ENCODE measurements at places on chromosomes 2 and 18.

DNA sequence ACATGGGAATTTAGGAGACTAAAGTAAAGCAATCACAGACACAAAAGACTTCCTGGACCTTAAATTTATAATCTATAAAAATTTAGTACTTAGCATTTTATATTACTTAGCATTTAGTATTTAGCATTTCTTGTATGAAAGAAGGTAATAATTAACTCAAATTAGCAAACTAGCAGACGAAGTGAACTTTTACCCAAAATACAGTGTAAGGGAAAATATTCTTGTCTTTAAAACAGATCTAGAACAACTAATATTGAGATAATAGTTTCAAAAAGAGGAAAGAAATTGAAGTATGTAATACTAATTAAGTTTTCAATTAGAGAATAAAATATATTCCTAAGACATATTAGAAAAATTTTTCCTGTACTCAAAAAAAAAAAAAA, 134.5 kb upstream of the ZNF804A start:
- DNase-seq: no peak

GRCh38 chr18:35494251-35495220, 3.2 kb downstream of the INO80C start:
- no peak for DNase-seq

- DNase-seq: peak; percentile 46
These were observed 137.1 kb upstream of the CCDC68 start for GRCh38 chr18:55096263-55096951.

- no peak for DNase-seq
These were observed 141.7 kb downstream of the PDE11A start for GRCh38 chr2:177930916-177931315.

- no peak for DNase-seq
These were observed 30.3 kb downstream of the TNS1 start for GRCh38 chr2:217972490-217972889.

GRCh38 chr2:204112084-204112770, 175.7 kb downstream of the ICOS start:
- DNase-seq: no peak

Measured in left kidney (tissue), 8 donors.